ENCODE measurements at places on chromosomes 1 and 21. TPM values are rescaled to one million over a fixed set of nuclear protein-coding genes. Genes with fewer than 3 reads are reported as not detected.

The REN gene
- total RNA-seq, result not detected

The CFH gene
- 31.9 TPM for total RNA-seq

The AMY1A gene
- not detected for total RNA-seq

The KCNH1 gene
- total RNA-seq, result 3.1 TPM

The GPR3 gene
- total RNA-seq, result 2.0 TPM

The FGGY gene
- total RNA-seq, result 33.2 TPM

The FCRL2 gene
- not detected for total RNA-seq

The LCE2A gene
- total RNA-seq, result not detected

The DYRK3 gene
- 3.2 TPM for total RNA-seq

The HHIPL2 gene
- not detected for total RNA-seq

DNA sequence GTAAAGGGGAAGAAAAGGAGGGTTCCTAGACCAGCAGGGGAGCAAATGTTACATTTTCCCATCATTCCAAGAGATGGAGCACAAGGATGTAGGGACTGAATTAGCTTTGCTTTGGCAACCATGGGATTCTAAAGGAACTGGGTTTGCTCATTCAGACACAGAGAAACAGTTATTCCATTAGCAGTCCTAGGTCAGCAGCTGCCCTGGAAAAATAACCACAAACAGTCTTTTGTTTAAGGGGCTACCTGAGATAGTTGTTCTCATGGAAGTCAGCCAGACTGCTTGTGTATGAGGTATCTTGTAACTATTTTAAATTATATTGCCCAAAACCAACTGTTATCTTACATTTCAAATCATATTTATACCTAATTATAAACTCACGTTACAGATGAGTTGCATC lies 58.4 kb upstream of the VCAM1 start:
- H3K27ac ChIP-seq, result no peak overlapping the region
- DNase-seq, result no peak
- H3K4me1 ChIP-seq, result peaks cover 9% of the 10 kb centered on the region
- no peaks in the 10 kb centered on the region for H3K36me3 ChIP-seq
- no peak overlapping the region for H3K4me3 ChIP-seq
- no peaks in the 10 kb centered on the region for H3K27me3 ChIP-seq

- H3K4me3 ChIP-seq, result no peak overlapping the region
- no peaks in the 10 kb centered on the region for H3K27me3 ChIP-seq
- H3K4me1 ChIP-seq, result peaks cover under 1% of the 10 kb centered on the region
Observed at GRCh38 chr1:109477821-109478220, 5.9 kb upstream of the ATXN7L2 start.

- no peak overlapping the region for H3K4me3 ChIP-seq
- H3K4me1 ChIP-seq, result no peaks in the 10 kb centered on the region
- no peaks in the 10 kb centered on the region for H3K36me3 ChIP-seq
- DNase-seq, result peak; percentile 45
Observed at GRCh38 chr1:16122916-16123315, 33.0 kb downstream of the EPHA2 start.

DNA sequence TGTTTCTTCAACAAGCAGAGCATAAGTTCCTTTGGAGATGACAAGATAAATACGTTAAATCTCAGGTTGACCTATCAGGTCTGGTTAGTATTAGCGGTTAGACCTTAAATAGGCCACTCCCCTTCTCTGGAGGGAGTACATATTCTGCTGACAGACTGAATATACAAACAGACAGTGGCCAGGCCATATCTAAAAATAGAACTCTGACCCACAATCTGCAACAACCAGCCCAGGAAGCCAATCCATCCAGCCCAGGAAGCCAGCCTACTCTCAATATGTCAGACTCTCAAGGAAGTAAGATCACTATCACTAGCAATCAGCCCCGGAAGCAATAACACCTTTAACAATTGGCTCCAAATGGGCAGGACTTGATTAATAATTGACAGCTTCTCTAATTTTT lies 6.7 kb downstream of the IL20 start:
- peak overlapping the region; percentile 52 for H3K27ac ChIP-seq
- H3K4me1 ChIP-seq, result peaks cover 5% of the 10 kb centered on the region
- DNase-seq, result no peak
- H3K4me3 ChIP-seq, result no peak overlapping the region
- H3K27me3 ChIP-seq, result no peaks in the 10 kb centered on the region

- H3K36me3 ChIP-seq, result no peaks in the 10 kb centered on the region
- no peak overlapping the region for H3K27ac ChIP-seq
- DNase-seq, result no peak
- H3K27me3 ChIP-seq, result no peaks in the 10 kb centered on the region
Observed at GRCh38 chr21:42056468-42056867, 14.6 kb upstream of the UMODL1 start.

- no peaks in the 10 kb centered on the region for H3K27me3 ChIP-seq
- H3K27ac ChIP-seq, result no peak overlapping the region
- H3K4me3 ChIP-seq, result no peak overlapping the region
- peaks cover 26% of the 10 kb centered on the region for H3K36me3 ChIP-seq
- no peak for DNase-seq
Observed at GRCh38 chr1:25821630-25822091, 1.9 kb downstream of the MTFR1L start.

DNA sequence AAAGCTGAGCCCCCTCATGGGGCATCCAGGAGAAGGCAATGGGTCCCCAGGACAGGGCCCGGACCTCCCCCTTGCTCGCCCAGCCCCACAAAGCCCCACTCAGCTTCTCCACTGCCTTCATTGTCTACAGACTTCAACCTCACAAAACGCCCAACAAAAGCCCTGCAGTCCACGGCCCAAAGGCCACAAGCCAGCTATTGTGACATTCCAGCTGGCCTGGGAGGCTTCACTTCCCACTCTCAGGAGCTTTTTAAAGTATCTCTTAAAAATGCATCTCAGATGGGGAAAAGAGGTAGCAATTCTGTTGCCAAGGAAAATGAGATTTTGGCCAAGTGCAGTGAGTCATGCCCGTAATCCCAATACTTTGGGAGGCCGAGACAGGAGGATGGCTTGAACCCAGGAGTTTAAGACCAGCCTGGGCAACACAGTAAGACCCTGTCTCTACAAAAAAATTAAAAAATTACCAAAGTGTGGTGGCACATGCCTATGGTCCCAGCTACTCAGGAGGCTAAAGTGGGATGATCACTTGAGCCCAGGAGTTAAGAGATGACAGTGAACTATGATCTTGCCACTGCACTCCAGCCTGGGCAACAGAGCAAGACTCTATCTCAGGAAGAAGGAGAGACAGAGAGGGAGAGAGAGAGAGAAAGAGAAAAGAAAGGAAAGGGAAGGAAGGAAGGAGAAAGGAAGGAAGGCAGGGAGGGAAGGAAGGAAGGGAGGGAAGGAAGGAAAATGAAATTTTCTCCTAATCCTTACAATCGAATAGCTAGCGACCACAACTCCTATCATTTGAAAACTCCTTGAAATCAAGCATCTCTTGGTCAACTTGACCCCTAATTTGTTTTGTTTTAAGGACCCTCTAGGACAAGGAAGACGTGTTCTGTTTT lies 31.4 kb upstream of the TARDBP start:
- DNase-seq, result peak; percentile 79
- H3K4me3 ChIP-seq, result no peak overlapping the region
- H3K4me1 ChIP-seq, result no peaks in the 10 kb centered on the region
- no peaks in the 10 kb centered on the region for H3K36me3 ChIP-seq
- H3K27me3 ChIP-seq, result no peaks in the 10 kb centered on the region

Data from sigmoid colon (tissue), 7 donors.